ENCODE measurements at places on chromosomes 7 and 10.

GRCh38 chr7:97187067-97187466 lies 69.6 kb downstream of the SDHAF3 start:
- no peak for DNase-seq

DNA sequence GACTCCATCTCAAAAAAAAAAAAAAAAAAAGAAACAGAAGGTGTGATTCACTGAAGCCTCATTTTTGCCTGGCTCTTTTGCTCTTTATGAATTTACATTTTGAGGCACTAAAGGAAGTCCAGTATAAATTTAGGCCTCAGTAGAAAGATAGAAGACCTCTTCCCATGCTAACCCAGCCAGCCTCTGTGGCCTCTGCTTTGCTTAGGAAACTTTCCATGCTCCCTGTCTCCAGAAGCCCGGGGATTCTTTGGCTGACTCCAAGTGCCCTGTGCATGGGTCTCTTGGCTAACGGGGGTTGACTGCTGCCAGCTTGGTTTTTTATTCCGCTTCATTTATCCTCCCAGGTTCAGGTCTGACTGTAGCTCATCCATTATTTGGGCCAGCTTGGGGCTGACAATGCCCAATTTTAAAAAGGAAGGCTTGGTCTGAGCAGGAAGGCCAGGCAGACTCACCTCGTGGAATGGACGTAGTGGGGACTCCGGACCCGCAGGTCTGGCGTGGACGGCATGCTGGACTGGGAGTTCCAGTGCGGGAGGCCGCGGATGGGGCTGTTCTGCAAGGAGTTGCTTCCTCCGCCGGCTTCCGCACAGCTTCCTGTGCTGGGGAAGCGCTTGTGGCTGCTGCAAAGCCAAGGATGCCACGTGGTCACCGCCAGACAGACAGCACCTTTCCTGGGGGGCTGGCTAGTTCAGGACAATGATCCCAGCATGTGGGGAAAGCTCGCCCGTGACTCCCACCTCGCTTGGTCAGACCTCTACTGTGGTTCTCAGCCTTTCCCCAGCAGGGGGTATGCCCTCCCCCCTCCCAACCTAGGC lies 72.3 kb downstream of the PRPF18 start:
- peak; percentile 68 for DNase-seq

GRCh38 chr7:30630986-30631385 lies 36.3 kb downstream of the GARS1 start:
- DNase-seq, result no peak

GRCh38 chr7:29078311-29079260 lies 67.8 kb downstream of the CPVL start:
- DNase-seq, result no peak

- no peak for DNase-seq
These were observed 590.2 kb downstream of the MAGI2 start for GRCh38 chr7:78863281-78863680.

DNA sequence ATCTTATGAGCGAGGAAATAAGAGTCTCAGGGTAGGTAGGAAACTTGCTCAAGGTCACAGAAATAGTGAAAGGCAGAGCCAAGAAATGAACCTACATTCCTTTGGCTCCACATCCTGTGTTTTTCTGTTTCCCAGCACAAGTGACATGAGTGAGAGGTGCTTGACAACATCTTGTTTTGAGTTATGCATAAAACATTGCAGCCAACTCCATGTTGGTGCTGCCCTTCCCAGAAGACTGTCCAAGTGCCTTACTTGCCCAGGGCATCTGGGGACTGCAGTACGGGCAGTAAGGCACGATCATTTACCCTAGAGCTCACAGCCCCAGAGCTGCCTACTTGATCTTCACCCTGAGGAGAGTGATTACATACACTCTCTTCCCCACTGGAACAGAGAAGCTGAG lies 148.8 kb downstream of the NOC3L start:
- no peak for DNase-seq

GRCh38 chr10:124916585-124917427 lies 25.1 kb upstream of the ZRANB1 start:
- DNase-seq, result peak; percentile 100

DNA sequence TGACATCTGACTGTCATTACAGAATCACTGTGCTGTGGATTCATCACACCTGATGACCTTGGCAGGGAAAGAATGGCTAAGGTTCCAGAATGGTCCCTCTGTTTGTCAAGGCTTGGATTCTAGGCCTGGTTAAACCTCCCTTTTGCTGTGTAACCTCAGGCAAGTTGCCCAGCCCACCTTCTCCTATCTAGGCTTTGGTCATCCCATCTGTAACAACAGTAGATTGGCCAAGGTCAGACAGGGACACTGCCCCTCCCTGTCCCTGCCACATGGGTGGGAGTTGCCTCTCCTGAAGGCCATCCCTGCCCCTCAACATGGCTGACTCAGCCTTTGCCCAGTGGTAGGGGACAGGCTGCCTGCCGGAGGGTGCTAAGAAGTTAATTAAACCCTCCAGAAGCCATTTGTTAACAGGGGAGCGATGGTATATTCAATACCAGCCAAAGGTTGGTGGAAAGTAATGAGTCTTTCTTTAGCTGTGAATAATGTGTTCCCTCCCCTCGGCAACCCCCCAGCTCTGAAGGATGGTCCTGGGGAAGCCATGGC lies 149.8 kb upstream of the PCBD1 start:
- no peak for DNase-seq

DNA sequence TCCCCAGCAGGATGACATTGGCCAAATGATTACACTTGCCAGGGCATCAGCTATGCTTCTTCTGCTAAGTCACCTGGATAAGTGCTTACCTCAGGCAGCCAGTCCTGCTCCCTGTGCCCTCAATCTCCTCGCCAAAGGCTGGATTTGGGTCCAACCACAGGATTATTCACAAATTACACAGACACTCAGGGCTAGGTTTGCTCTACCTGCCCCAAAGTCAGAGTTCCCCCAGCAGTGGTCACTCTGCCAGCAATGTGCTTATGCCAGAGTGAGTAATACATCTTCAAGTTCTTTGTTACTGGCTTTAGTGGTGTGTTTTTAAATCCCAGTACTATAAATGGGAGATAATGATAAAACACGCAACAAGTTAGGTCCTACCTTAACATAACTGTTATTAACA lies 189.7 kb upstream of the SEMA3D start:
- no peak for DNase-seq

GRCh38 chr7:91089382-91089963 lies 174.8 kb upstream of the FZD1 start:
- DNase-seq, result no peak

DNA sequence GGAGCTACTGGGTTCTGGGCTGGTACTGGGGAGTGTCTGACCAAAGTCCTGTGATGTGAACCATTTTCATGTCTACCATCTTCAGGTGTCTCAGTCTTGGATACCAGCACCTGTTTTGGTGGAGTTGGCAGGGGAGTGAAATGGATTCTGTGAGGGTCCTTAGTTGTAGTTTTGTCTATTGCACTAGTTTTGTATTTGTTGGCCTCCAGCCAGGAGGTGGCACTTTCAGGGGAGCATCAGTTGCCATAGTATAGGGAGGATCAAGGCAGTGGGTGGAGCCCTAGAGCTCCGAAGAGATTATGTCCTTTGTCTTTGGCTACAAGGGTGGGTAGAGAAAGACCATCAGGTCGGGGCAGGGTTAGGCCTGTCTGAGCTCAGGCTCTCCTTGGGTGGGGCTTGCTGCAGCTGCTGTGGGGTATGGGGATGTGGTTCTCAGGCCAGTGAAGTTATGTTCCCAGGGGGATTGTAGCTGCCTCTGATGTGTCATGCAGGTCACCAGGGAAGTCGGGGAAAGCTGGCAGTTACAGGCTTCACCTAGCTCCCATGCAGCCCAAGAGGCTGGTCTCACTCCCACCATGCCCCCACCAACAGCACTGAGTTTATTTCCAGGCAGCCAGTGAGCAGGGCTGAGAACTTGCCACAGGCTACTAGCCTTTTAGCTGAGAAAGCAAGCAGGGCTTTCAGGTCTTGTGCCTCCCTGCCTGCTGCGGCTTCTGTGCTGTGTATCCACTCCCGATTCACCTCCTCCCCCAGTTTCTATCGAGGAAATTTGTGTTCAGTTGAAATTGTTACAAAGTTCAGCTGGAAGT lies 153.1 kb downstream of the ZNF365 start:
- DNase-seq, result no peak

DNA sequence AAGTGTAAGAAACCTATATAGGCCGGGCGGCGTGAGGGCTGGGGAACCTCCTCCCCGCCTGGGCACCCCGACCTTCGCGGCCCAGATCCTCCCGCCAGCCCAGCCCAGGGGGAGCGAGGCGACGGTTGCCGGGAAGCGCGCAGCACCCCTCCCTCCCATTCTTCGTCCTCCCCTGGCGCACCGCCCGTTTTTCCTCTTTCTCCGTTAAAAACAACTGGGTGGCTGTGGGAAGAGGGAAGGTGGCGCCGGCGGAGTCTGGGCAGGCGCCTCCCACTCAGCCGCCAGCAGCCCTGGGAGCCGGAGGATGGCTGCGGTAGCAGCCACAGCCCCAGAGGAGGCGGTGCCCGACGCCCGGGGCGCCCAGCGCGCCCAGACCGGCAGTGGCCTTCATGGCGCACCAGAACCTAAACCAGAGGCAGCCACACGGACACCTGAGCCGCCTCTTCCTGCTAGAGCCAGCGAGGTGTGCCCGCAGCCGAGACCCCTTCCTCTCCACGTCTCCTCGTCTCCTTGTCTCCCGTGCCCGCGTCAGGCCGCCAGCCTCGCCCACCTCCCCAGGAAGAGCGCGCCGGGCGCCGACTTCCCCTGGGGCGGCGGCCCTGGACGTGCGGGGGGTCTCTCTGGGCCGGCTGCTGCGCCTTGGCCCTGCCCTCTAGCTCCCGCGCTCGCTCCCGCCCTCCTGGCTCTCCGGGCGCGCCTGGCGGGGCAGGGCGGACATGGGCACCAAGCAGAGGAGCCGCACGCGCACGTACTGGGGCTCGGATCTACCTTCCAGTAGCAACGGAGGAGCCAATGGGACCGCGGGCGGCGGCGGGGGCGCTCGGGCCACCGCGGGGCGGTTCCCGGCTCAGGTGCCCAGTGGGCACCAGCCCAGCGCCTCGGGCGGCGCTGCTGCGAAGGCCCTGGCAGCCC lies 32.8 kb upstream of the SFTPD start:
- peak; percentile 66 for DNase-seq

DNA sequence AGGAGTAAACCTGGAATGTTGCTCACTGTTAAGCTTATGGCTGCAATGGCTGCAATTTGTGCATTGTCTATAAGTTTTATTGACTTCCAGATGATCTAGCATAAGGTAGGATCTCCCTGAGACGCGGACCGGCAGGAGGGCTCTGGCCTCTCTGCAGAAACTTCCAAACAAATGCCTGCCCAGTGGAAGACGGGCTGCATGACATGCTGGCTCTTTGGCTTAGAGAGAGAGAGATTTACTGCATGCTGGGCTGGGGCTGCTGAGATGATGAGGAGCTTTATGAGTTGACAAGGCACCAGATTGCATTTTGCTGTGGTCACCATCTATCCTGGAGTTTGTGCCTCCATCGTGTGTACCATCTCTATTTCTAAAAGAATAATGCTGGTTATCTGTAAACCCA lies 193.2 kb downstream of the GALNT17 start:
- no peak for DNase-seq

GRCh38 chr10:12710594-12711349 lies 290.7 kb downstream of the CCDC3 start:
- peak; percentile 76 for DNase-seq

DNA sequence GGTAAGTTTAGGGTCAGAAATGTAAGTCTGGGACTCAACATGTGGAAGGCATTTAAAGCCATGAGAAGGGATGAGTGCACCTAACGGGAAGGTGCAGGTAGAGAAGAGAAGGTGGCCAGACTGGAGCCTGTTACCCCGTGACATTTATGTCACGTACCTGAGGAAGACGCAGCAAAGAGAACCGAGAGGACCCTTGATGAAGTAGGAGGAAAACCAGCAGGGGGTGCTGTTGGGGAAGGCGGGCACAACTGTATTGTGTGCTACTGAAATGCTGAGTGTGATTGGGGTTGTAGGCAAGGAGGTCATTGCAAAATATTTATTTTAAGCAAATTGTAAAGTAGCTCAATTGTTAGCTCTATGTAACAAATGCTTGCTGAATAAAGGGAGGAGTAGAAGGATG lies 338.2 kb upstream of the PRKCQ start:
- peak; percentile 61 for DNase-seq

GRCh38 chr10:119301397-119301796 lies 94.0 kb downstream of the GRK5 start:
- no peak for DNase-seq

GRCh38 chr10:13803566-13804554 lies 217.1 kb downstream of the PRPF18 start:
- DNase-seq, result no peak

GRCh38 chr7:94044806-94045205 lies 40.7 kb upstream of the BET1 start:
- no peak for DNase-seq

DNA sequence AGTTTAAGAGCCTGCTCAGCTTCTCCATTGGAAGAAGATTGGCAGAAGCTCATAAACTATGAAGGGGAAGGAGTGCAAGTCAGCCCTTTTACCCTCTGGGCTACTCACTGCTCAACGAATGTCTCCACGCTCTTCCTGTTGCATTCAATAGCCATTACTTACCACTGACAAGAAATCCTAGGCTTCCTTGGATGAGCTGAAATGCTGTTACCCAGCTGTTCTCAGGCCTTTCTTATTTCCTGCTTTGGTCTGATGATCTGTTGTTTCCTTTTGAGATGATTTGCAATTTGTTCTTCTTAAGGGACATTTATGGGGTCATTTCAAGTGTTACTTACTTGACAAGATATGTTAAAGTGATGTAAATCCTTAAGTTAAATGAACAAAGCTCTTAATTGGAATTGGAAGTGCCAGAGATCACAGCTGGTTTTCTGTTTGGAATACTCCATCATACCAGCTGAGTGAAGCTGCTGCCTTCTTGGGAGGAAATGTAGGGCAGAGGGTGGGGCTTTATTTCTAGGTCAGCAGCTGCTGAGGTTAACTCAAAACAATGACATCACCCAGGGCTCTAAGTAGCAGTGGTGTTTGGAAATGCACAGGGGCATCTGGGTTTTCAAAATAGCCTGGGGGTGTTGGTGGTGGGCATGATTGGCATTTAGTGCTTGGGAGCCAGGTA lies 170.0 kb downstream of the PRKCQ start:
- no peak for DNase-seq

DNA sequence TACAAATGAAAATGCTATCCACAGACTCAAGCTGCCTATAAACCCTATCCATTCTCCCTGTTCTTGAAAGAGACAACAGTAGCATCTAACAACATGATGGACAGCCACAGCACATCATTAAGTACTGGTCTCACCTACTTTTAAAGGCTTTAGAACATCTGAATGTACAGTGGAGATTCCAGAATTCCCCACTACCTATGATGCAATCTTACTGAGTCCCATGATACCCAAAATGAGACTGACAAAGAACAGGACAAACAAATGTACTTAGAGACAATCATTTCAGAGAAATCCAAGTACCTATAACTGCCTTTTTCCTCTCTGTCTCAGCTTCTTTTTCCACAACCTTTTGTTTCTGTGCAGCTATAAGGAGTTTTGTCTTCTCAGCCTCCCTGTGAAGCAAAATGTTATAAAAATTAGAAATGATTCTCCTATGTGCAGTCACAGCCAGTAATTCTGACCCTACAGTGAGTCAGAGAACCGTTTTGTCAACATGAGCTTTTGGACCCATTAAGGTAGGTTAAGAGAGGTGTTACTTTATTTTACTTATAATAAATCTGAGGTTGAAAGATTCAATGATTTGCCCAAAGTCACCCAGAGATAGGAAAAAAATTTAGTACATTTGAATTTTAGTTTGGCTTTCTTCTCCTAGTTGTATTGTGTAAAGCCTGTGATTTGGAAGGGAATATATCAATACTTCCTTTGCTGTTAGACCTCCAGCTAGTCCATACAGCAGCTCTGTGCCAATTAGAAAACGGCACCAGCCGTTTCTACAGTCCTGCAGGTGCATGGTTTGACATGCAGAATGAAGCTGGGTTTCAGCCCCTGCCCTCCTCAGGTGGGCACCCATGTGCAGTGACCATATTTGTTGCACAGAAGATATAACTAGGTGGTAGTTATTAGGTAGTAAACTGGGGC lies 21.9 kb downstream of the ERLIN1 start:
- no peak for DNase-seq
